Liver (tissue), 10 donors: ENCODE measurements at places on chromosomes 12 and 14. TPM values are rescaled to one million over a fixed set of nuclear protein-coding genes. Genes with fewer than 3 reads are reported as not detected.

The MYO1H gene
- not detected for total RNA-seq

The TAS2R9 gene
- 0.33 TPM for total RNA-seq

The DPY19L2 gene
- 2.8 TPM for total RNA-seq

The TAS2R8 gene
- total RNA-seq, result 0.25 TPM

- no peaks in the 10 kb centered on the region for H3K27me3 ChIP-seq
- H3K4me3 ChIP-seq, result no peak overlapping the region
- no peaks in the 10 kb centered on the region for H3K36me3 ChIP-seq
- no peak for DNase-seq
Measured at GRCh38 chr12:52168019-52168717, 23.6 kb downstream of the KRT80 start.

DNA sequence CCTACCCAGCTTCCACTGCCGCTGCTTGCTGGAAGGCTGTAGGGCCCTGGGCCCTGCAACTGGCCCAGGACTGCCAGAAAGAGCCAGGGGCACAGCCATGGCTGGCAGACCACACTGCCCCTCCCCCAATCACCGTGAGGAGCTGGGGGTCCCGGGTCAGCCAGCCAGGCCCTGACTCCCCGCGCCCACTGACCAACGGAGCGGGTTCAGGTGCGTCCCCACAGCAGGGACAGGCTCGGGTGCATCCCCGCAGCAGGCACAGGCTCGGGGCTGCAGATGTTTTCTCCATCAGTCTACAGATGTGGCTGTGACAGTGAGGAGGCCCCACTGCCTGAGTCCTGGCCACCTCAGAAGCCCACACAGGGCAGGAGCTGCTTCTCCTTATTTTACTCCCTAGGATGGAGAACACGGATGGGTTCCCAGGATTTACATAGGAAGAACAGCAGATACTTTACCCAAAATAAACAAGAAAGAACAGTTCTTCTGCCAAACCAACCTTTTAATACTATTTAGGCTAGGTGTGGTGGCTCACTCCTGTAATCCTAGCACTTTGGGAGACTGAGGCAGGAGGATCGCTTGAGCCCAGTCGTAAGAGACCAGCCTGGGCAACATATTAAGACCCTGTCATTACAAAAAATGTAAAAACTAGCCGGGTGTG, 61.1 kb downstream of the TESC start:
- no peaks in the 10 kb centered on the region for H3K4me1 ChIP-seq
- no peak overlapping the region for H3K4me3 ChIP-seq
- H3K27me3 ChIP-seq, result no peaks in the 10 kb centered on the region
- DNase-seq, result no peak
- H3K27ac ChIP-seq, result no peak overlapping the region

DNA sequence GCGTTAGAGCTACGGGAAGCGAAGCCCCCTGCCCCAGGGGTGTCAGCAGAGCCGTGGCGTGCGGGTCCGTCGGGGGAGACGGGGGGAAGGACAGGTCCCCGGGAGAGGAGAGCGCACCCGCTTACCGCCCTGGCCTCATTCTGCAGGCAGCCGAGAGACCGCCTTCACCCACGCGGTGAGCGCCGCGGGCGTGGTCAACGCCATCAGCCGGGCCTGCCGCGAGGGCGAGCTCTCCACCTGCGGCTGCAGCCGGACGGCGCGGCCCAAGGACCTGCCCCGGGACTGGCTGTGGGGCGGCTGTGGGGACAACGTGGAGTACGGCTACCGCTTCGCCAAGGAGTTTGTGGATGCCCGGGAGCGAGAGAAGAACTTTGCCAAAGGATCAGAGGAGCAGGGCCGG, 10.5 kb downstream of the WNT5B start:
- no peaks in the 10 kb centered on the region for H3K27me3 ChIP-seq
- no peak for DNase-seq
- H3K4me3 ChIP-seq, result no peak overlapping the region
- peaks cover 17% of the 10 kb centered on the region for H3K4me1 ChIP-seq

GRCh38 chr14:74942181-74942580, 13.2 kb downstream of the PGF start:
- peaks cover 19% of the 10 kb centered on the region for H3K4me1 ChIP-seq
- DNase-seq, result no peak
- H3K36me3 ChIP-seq, result no peaks in the 10 kb centered on the region
- H3K4me3 ChIP-seq, result no peak overlapping the region

DNA sequence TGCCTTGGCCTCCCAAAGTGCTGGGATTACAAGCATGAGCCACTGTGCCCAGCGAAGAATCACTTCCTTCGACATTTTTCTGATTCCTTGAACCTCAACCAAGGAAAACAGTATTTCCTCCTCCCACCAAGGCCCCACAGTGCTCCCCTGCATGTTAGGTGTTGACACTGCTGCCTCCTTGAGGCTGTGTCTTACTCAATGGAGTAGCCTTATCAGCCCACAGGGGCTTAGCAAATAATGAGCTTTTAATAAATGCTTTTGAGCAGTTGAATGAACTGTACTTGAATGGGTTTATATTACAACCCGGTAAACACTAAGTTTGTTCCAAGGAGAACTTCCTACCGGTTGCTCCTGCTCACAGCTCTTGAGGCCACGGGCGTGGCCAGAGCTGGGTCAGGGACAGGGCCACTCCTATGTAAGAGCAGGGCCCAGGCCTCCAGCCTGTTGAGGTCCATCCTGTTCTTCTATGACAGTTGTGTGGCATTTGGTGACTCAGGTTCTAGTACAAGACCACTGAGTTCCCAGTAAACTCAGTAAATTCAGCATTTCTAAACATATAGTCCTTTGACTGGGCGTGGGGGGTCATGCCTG, 36.8 kb upstream of the TUBA1A start:
- no peaks in the 10 kb centered on the region for H3K36me3 ChIP-seq
- H3K27ac ChIP-seq, result no peak overlapping the region
- no peaks in the 10 kb centered on the region for H3K27me3 ChIP-seq
- no peak overlapping the region for H3K4me3 ChIP-seq
- DNase-seq, result no peak
- no peaks in the 10 kb centered on the region for H3K4me1 ChIP-seq

DNA sequence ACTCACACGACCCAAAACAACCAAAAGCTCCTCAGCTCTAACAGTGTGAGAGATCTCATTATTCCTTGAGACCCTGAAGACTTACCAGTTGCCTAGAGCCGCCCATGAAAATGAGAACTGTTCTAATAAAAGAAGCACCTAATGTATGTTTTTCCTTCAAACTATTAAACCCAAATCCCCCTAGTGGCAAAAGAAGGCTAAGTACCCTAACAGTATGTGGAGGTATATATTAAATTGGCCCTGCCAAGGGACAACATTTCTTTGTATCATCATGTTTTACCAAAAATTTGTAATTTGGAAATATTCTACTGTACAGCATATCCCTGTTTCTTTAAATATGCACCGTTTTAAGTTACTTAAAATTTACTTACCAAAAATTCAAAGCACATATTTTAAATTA, 38.0 kb upstream of the PPFIA2 start:
- no peak for DNase-seq
- H3K27me3 ChIP-seq, result no peaks in the 10 kb centered on the region
- H3K4me1 ChIP-seq, result no peaks in the 10 kb centered on the region
- H3K27ac ChIP-seq, result no peak overlapping the region
